ENCODE measurements at places on chromosomes 2 and 18.
A peak's percentile ranks its signal among the peaks of the same experiment; 100 is the strongest.

- no peak for DNase-seq
Observed at GRCh38 chr2:149180226-149180875, 141.9 kb downstream of the LYPD6B start.

GRCh38 chr2:102551329-102552096, 67.8 kb upstream of the SLC9A2 start:
- no peak for DNase-seq

DNA sequence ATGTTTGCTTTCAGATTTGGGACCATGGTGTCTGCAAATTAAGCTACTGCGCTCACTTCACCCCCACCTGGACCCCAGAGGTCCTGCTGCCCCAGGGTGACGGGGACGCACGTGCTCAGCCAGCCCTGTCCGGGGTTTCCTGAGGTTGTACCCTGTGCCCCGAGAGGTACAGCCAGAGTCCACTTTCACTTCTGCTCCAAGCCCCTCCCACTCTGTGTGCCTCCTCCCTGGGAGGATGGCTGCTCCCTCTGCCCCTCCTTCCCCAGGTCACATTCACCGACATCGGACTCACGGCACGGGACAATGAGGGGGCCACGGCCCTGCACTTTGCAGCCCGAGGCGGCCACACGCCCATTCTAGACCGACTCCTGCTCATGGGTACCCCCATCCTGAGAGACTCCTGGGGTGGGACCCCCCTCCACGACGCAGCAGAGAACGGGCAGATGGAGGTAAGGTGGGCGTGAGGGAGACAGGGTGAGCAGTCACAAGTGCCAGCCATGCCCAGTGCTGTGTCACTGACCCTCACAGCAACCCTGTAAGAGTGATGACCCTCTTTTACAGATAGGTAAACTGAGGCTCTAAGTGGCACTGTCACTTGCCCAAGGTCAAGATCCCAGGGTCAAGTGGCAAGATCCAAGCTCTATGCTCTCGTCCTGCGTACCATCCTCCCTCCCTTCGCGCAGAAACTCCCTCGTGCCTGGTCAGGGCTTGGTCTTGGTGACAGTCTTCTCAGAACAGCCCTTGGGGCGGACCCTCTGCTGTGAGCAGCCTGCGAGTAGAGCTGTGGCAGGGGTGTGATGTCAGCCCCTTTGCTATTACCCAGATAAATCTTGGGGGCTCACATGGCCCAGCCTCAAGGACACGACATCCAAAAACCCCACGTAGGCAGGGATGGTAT, 7.6 kb downstream of the ESPNL start:
- DNase-seq: no peak

DNA sequence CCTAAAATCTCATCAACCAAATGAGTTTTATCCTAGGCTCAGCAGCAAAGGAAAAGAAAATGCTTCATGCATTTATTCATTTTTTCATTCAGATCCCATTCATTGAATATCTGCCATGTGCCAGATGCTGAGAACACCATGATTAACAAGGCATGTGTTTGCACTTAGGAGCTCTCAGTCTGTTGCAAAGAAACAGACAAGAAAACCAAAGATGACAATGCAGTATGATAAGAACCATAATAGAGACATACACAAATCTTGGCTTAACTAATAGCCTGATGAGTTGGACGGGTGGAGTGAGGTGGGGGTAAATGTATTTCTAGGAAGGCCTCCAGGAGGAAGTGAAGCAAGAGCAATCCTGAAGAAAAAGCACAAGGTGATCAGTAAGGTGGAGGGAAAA, 177.8 kb upstream of the SCN7A start:
- DNase-seq: no peak

- no peak for DNase-seq
Observed at GRCh38 chr2:16226943-16227664, 286.8 kb downstream of the MYCN start.

DNA sequence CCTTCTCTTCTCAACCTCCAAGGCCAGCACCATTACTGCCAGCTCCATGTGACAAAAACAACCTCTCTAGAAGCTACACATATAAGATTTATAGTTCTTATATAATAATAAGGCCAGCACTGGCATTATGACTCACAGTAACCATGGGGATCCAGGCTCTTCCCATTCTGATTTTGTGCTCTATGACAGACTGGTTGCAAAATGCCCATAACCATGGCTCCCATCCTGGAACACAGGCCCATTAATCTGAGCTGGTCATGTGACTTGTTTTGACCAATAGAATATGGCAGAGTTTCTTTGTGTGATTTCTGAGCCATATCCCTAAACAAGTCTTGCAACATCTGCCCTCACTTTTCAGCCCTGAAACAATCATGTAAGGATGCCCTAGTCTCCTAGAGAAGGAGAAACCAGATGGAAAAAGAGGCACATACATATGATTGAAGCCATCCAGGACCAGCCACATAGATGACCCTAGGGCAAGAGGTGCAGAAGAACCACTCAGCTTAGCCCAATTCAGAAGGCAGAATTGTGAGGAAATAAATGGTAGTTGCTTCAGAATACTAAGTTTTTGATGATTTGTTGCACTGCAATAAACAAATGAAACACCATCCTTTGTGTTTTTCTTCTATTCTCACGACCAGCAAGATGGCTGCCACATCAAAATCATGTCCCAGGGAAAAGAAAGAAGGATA, 173.9 kb downstream of the SUCLG1 start:
- DNase-seq: no peak

GRCh38 chr2:182020286-182021070, 34.8 kb downstream of the PPP1R1C start:
- no peak for DNase-seq

- DNase-seq: peak; percentile 44
Observed at GRCh38 chr2:85215448-85216401, 82.5 kb downstream of the TCF7L1 start.

DNA sequence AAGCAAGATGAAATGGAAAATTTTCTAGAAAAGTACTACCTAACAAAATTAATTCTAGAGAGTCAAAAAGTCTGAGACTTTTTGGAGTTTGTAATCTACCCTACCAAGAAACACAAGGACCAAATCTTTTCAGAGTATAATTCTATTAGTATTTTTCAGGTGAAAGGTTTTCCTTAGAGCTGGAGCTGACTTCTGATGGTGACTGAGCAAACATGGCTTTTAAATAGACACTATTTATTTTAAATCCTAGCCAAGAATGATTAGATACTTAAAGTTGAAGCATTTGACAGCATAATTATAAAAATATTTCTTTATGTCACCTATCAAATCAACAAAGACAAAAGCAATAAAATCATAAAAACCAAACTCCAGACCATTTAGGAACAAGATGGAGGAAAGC, 26.6 kb downstream of the ZC3H6 start:
- no peak for DNase-seq
